ENCODE measurements at places on chromosomes 7 and 10.
A peak's percentile ranks its signal among the peaks of the same experiment; 100 is the strongest.

DNA sequence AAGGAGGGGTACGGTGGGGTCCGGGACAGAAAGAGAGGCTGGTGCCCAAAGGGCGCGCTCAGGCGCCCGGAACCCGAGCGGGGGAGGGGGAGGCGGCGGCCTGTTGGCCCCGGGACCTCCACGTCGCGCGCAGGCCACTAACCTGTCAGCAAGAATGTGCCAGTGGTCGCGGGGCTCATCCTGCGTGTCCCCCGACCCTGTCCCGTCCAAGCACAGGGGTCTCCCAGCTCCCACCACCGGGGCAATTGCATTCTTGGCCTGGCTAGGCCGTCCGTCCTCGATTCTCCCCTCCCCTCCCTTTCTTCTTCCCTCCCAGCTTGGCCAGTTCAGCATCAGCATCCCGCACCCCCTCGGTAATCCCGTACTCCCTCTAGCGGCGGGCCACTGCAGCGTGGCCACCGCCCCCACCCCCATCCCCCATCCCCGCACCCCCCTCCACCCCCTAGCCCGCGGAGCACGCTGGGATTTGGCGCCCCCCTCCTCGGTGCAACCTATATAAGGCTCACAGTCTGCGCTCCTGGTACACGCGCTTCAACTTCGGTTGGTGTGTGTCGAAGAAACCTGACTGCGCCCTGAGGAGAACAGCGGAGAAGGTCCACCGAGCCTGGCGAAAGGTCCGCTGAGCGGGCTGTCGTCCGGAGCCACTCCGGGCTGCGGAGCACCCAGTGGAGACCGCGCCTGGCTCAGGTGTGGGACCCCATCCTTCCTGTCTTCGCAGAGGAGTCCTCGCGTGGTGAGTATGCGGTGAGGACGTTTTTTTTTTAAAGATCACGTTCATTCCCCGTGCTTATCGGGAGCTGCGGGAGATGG lies at the start of gene SGCE:
SGCE (minus strand) TSS at position 286 of the 810 bp plus-strand sequence; CDS start at position 251, 35 bp downstream.
- peak; percentile 88 for DNase-seq

- no peak for DNase-seq
Measured at GRCh38 chr7:2892549-2892948, 48.4 kb upstream of the GNA12 start.

DNA sequence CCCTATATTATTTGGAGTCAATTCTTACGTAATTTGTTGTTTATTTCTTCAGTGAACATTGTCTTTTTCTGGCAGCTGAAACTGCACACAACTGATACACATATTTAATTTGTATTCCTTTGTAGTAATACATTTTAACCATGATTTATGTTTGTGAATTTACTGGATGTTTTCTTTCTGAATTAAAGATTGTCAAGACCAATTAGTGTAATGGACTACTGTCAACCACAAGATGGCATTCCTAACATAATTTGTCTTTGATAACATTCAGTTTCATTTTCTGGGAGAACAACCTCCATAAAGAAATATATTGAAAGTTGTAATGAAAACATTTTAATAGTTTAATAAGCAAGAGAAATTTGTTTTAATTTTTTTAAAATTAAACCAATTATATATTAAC lies 10.1 kb downstream of the THNSL1 start:
- no peak for DNase-seq

GRCh38 chr7:139757968-139758367 lies 19.8 kb downstream of the HIPK2 start:
- DNase-seq = no peak

GRCh38 chr10:70879207-70879606 lies 9.2 kb downstream of the PCBD1 start:
- DNase-seq = no peak

- no peak for DNase-seq
Measured at GRCh38 chr10:119500123-119500795, 42.3 kb downstream of the RGS10 start.

All from left lung (tissue), 14 donors.